ENCODE measurements at places on chromosomes 4 and X.

GRCh38 chr4:80113615-80114014 is 40.6 kb upstream of the ANTXR2 start:
- DNase-seq: no peak

DNA sequence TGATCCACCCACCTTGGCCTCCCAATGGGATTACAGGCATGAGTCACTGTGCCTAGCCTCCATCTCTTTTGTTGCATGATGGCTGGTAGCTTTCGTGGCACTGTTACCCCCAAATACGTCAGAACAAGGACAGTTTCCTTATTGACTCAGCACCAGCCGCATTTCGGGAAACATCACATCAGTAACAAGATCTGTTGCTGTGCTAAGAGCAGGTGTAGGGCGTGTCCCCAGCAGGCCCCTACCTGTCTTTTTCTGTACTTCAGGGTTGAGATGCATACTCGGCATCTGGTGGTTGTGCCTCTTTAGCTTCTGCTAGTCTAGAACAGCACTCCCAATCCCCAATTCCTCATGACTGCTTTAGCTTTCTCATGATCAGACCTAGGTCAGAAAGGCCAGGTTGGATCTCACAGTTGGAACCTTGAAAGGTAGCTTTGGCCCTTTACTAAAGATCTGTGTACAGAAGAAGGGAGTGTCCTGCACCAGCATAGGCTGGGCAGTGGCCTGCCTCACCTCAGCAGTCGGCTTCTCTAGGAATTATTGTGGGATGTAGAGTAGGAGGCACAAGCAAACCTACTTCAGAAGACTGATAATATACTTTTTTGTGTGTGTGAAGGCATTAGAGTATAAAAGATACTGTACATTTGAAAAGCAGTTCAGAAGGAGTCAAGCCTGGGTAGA is 36.8 kb downstream of the NSD2 start:
- no peak for DNase-seq

DNA sequence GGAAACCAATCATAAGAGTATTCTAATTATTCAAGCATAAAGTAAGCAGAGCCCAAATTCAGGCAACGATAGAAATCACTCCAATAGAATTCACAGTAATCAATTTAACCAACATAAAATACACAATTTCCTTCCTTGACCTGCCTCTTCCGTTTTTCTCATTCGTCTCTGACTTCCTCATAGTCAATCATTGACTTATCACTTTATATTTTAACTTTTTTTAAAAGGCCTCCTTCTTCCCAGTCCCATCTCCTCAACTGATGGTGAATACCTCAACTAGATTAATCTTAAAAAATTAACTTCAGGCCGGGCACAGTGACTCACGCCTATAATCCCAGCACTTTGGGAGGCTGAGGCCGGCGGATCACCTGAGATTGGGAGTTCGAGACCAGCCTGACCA is 13.3 kb downstream of the CNOT6L start:
- DNase-seq: no peak

DNA sequence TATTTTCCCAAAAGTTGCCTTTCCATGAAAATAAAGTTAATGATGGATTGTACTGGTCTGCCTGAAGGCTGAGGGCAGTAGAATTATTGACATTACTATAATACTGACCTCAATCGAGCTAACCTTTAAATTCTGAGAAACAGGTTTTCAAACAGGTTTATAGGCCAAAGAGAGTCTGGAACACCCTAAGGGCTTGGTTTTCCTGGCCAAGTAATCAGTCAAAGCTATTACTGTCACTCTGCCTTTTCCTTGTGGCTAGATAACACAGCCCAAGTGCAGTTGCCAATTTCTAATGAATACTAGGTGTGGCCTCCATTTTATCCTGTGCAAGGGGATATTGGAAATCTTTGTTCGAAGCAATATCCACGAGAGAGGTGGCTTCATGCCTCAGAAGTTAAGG is 75.2 kb downstream of the INTS12 start:
- DNase-seq: no peak

- peak; percentile 89 for DNase-seq
Measured at GRCh38 chr4:139740531-139741041, 75.0 kb downstream of the MGST2 start.

DNA sequence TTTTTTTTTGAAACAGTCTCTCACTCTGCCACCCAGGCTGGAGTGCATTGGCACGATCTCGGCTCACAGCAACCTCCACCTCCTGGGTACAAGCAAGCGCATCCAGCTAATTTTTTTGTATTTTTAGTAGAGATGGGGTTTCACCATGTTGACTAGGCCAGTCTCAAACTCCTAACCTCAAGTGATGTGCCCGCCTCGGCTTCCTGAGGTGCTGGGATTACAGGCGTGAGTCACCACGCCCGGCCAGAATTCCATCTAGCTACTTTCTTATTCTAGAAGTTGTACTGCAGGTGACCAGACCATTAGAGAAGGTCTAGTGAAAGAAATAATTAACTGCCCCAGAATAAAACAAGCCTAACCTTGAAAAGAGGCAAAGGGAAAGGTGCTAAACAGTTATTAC is 2.3 kb downstream of the LRBA start:
- DNase-seq: peak; percentile 10

DNA sequence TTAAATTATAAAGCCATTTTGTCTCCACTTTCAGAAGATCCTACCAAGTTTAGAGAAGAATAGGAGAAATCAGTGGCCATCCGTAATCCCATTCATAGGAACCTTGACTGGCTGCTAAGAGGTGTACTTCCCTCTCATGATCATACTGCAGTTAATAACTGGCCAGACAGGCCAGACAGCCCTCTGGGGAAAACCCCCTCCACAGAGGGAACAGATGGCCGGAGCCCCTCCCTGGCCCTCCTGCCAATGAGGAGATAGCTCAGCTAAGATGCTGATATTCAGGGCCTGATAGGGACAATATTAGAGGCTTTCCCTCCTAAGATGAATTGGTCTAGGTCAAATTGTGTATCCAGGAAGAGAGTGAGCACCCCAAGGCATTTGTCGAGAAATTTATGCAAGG is 200.0 kb upstream of the MAOA start:
- DNase-seq: no peak

GRCh38 chr4:14184265-14184664 is 556.7 kb upstream of the BOD1L1 start:
- DNase-seq: peak; percentile 18

- DNase-seq: no peak
Measured at GRCh38 chr4:87235020-87235671, 14.7 kb upstream of the KLHL8 start.

DNA sequence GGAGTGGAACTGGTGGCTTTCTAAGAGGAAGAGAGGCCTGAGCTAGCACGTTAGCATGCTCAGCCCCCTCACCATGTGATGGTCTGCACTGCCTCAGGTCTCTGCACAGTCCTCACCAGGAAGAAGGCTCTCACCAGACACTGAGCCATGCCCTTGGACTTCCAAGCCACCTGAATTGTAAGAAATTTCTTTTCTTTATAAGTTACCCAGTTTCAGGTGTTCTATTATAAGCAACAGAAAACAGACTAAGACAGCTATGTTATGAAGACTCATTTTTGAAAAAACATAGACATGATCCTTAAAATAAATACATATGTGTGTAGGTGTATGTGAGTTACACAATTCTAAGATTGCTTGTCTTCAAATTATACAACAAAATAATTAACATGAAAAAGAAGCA is 74.7 kb downstream of the CEP44 start:
- DNase-seq: no peak

Measured in astrocyte of the spinal cord (primary cell).